Transverse colon (tissue), 4 donors: ENCODE measurements at places on chromosomes 16 and 17. TPM values are rescaled to one million over a fixed set of nuclear protein-coding genes. Genes with fewer than 3 reads are reported as not detected.

DNA sequence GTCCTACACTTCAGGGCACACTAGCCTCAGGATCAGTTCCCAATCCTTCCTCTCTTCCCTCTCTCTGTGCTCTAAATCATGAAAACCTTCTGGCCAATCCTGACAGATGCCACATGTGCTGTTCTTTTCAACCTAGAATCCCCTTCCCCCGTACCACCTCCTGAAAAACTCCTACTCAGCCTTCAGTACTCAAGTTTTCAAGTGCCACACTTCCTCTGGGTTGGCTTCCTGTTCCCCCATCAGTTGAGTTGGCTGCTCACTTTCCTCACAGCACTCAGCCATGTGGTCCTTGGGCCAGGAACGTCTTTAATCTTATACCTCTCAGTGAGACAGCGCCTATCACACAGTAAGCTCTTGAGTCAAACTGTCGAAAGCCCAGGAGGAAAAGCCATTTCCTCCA is 3.3 kb downstream of the ASPHD1 start:
- peaks cover 2% of the 10 kb centered on the region for H3K4me1 ChIP-seq
- no peak overlapping the region for H3K4me3 ChIP-seq
- DNase-seq = no peak
- no peaks in the 10 kb centered on the region for H3K36me3 ChIP-seq
- H3K27me3 ChIP-seq = peaks cover 12% of the 10 kb centered on the region
- no peak overlapping the region for H3K27ac ChIP-seq

DNA sequence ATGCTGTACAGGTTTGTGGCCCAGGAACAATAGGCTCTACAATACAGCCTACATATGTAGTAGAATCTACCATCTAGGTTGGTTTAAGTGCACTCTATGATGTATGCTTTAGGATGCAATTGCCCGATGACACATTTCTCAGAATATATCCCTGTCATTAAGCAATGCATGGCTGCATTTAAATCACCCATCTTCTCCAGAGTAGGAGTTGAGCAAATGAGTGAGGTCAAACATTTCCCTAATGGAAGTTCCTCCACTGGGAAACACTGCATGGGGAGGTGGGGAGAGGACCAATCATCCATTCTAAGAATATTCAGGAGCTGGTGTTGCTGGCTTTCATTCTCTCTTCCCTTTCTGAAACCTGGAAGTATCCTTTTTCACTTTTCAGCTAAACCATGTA is 2.0 kb upstream of the PCTP start:
- DNase-seq = no peak
- no peak overlapping the region for H3K27ac ChIP-seq
- H3K36me3 ChIP-seq = no peaks in the 10 kb centered on the region
- H3K4me1 ChIP-seq = peaks cover 21% of the 10 kb centered on the region

- no peaks in the 10 kb centered on the region for H3K4me1 ChIP-seq
- H3K27ac ChIP-seq = no peak overlapping the region
- H3K27me3 ChIP-seq = no peaks in the 10 kb centered on the region
- no peaks in the 10 kb centered on the region for H3K36me3 ChIP-seq
- H3K4me3 ChIP-seq = no peak overlapping the region
Measured at GRCh38 chr17:9886141-9886930, 18.7 kb downstream of the RCVRN start.

Gene GCGR
- total RNA-seq = 0.14 TPM

Gene BCKDK
- total RNA-seq = 46.8 TPM

GRCh38 chr17:7589204-7589868 is 558 bp downstream of the SOX15 start:
- H3K27ac ChIP-seq = peak overlapping the region; percentile 83
- H3K4me3 ChIP-seq = peak overlapping the region; percentile 34
- no peaks in the 10 kb centered on the region for H3K27me3 ChIP-seq
- H3K4me1 ChIP-seq = peaks cover 35% of the 10 kb centered on the region

DNA sequence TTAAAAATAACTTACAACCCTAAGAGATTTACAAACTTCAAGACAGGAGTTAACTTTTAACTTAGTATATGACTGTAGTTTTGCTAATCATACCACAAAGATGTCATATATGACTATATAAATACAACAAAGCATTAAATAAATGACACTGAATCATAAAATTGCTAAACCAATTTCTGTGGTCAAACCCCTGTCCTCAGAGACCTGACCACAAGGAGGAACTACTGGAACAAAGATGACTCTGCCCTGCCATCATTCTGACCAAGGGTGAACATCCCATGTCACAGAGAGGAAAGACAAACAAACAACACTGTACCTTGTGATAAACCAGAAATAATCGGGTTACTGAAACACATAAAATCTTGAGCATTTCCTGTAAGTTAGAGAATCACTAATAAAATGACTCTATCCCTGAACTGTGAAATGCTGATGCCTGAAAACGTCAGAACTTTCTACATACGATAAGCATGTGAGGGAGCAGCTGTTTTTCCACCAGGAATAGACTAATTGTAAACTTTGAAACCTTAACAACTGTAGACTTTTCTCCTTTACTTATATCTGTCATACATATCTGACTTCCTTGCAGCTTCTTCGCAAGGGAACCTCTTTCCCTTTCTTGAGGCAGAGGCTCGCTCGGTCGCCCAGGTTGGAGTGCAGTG is 47.9 kb downstream of the WDR59 start:
- no peak overlapping the region for H3K4me3 ChIP-seq
- DNase-seq = no peak
- no peak overlapping the region for H3K27ac ChIP-seq
- H3K4me1 ChIP-seq = no peaks in the 10 kb centered on the region
- H3K36me3 ChIP-seq = peaks cover 14% of the 10 kb centered on the region

Gene TMIGD1
- 0.80 TPM for total RNA-seq

- H3K36me3 ChIP-seq = no peaks in the 10 kb centered on the region
- DNase-seq = no peak
- H3K4me3 ChIP-seq = no peak overlapping the region
Measured at GRCh38 chr17:15886804-15887203, 58.1 kb upstream of the ADORA2B start.

- DNase-seq = no peak
- H3K27ac ChIP-seq = no peak overlapping the region
- no peak overlapping the region for H3K4me3 ChIP-seq
- no peaks in the 10 kb centered on the region for H3K36me3 ChIP-seq
- H3K27me3 ChIP-seq = no peaks in the 10 kb centered on the region
- peaks cover 37% of the 10 kb centered on the region for H3K4me1 ChIP-seq
Measured at GRCh38 chr16:75114946-75115825, 1.4 kb downstream of the LDHD start.

Gene TMC7
- 4.4 TPM for total RNA-seq

DNA sequence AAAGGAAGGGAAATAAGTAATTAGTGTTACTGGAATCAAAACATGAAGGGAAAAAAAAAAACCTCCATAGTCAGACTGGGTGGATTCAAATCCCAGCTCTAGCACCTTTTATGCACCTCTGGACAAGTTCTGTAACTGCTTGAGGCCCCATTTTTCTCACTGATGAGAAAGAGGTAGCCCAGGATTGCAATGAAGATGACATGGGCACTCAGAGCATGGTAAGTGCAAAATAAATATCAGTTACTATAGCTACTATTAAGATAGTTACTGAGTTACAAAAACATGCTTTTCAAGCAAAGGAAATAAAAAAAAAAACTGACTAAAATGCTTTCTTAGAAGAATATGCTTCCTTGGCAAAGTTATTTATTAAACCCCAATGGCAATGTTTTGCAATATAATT is 58.8 kb downstream of the CEP95 start:
- H3K36me3 ChIP-seq = peaks cover 40% of the 10 kb centered on the region
- no peak overlapping the region for H3K4me3 ChIP-seq
- H3K4me1 ChIP-seq = no peaks in the 10 kb centered on the region
- H3K27me3 ChIP-seq = no peaks in the 10 kb centered on the region
- H3K27ac ChIP-seq = no peak overlapping the region

Gene KRTAP9-2
- not detected for total RNA-seq
